ENCODE measurements at places on chromosomes 11 and 22.

- no peak for DNase-seq
Observed at GRCh38 chr11:63598556-63598955, 15.7 kb downstream of the PLAAT3 start.

- DNase-seq = no peak
Observed at GRCh38 chr11:44207292-44207691, 102.6 kb downstream of the ALX4 start.

GRCh38 chr22:24421428-24421931, 5.9 kb upstream of the ADORA2A start:
- DNase-seq = no peak

DNA sequence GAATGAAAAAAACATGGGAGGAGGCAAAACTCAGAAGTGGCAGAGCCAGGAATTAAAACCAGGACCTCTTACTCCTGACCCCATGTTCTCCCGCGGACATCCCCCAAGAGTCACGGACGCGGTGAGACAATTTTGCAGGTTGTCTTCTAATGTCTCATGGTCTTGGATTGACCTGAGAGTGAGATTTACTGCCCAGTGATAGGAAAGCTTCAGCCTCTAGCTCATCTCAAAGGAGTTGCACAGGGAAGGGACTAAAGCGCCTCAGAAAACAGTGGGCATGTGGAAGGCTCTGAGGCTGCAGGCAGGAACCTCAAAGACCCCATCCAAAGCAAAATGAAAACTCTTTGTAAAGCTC, 197.4 kb downstream of the ADAMTS15 start:
- DNase-seq = no peak

GRCh38 chr11:17760102-17761029, 25.8 kb downstream of the KCNC1 start:
- DNase-seq = no peak

DNA sequence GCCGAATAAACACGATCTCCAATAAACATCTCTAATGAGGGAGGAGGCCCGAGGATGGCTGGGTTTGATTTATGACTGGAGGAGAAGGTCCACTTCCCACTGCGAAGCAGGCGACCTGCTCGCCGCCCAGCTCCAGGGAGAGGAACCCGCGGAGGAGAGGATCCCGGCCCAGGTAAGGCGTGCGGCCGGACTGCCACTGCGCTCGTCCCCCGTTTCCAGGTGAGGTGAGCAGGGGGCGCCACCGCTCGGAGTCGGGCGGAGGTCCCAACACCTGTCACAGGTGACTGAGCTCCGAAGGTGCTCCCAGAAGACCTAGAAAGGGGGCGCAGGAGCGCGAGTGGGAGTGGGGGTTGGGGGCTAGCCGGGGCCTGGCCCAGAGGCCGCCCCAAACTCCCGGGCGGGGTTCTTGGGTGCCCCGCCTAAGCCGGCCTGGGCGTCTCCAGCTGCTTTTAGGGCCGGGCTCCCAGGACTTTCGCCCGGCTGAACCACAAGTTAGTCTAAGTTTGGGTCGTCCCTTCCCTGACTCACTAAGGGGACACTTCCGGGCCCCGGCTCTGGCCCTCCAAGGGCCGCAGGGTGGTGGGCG, 5.4 kb upstream of the PAX6 start:
- DNase-seq = no peak

- no peak for DNase-seq
Observed at GRCh38 chr22:43198936-43199335, 12.0 kb upstream of the TTLL12 start.

GRCh38 chr11:57135020-57135751, 46.6 kb upstream of the LRRC55 start:
- no peak for DNase-seq

DNA sequence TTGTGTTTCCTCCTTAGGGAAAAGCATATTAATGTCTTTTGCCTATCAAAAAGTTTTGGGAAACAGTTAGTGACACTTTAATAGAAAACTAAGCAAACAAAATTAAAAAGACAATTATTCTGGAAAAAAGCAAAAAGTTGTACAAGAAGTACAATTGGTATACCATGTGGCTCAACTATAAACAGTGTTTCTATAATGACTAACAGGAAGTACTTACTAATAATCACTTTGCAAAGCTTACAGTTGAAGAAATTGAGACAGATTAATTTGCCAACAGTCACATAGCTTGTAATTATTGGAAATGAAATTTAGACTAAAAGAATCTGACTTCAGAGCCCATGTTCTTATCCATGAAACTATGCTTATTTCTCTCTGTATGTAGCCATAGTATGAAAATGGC, 24.7 kb downstream of the PPME1 start:
- no peak for DNase-seq

- peak; percentile 82 for DNase-seq
Observed at GRCh38 chr22:35961480-35962295, 66.9 kb downstream of the RBFOX2 start.

DNA sequence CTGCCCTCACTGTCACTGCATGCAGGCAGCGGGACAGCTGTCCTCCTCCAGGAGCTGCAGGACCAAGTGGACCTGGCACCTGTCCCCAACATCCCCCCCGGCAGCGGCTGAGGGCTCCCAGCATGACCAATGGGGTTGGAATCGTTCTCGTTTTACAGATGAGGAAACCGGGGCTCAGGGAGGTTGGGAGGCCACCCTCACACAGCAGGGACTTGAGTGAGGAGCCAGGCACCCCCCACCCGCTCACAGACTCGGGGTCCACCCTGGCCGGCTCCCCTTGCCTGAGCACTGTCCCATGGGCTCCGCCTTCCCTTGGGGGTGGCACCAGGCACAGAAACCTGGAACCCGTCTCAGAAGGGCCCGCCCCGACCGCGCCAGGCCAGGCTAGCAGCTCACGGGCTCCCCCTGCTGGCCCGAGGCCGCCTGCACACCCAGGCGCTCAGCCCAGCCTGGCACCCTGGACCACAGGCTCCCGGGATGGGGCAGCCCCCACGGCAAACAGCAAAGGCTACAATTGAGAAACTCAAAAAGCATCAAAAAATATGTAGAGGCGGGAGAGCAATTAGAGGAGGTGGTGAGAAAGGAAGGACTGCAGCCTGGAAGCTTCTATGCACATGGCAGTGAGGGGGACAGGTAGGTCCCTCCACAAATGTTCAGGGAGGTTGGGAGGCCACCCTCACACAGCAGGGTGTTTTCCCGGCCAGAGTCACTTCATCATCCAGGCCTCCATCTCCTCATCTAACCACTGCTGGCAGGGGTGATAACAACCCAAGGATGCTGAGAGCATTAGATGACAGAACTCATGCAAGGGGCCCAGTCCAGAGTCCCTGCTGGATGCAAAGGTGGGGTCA, 12.8 kb downstream of the MACROD1 start:
- no peak for DNase-seq

DNA sequence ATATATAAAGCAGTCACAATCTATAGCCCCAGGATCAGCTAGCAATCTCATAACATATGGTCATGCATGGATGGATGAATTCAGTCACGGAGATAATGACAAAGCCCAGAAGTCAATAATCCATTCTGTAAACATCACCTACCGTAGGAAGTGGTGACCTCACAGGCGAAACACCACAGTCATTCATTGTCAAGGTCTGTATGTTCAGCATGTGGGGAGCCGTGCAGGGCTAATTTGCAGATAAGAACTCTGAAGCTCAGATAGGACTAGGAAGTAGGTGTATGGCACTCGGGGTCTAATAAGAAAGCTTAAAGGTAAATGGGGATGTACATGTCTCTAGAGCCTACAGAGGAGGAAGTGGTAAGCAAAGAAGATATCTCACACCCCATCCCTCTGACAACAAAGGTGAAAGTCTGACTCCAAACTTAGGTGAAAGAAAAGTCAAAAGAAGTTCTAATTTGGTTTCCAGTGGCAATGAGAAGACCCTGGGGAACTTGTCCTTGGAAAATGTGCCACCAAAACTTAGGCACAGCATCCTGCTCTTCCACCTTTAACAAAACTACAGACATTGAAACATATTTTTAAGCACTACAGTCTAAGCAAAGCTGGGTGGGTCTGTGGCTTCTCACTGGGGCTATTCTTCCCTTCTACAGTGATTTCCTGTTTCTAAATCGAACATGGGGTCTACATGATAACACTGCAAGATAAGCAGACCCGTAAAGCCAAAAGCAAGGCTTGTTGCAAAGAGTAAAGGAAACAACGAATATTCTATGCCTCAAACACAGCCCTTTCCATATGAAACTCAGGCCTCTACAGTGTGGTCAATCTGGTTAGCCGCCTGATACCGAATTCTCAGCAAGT, 5.2 kb downstream of the CRTAM start:
- no peak for DNase-seq

DNA sequence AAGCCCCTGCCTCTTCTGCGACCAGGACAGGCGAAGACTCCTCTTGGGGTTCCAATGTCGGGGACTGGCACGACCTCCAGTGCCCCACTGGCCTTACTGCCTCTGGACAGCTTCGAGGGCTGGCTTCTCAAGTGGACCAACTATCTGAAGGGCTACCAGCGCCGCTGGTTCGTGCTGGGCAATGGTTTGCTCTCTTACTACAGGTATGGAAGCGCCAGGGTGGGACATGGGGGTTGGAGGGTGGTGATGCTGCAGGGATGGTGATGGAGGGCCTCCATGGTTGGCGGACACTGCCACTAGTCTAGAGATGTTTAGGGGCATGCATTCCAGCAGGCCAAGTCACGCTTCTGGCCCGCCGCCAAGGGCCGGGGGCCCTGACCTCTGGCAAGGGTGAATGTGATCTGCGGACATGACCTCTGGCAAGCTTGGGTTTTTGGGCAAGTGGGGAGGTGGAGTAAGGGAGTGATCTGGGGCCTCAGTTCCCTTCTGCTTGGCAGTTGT, 727 bp downstream of the OSBP2 start:
- no peak for DNase-seq

DNA sequence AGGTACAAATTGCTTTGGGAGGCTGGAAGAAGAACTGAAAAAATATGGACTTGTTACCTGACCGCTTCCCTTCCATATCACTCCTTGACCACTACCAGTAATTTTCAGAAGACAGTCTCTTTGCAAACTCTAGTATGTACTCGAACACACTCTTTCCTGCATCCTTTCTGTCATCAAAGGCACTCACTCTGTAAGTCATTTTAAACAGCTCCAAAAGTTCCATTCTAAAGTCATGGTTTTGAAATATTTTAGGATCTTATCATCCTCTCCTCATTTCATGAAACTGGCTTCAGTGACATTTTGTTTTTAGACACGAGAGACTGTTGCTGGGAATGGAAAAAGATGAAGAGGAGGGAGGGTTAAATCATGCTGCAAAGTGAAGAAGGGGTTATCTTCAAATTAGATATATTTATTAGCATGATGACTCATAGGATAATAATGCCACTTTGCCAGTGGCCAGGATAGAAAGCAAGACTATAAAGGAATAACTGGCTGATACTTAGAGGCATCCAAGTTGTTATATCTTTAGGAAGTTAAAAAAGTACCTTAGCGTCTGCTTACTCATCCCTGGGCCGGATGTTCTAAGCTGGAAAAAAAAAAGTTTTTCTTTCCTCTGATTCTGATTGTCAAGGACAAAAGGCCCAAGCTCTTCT, 549.3 kb downstream of the METTL15 start:
- no peak for DNase-seq

DNA sequence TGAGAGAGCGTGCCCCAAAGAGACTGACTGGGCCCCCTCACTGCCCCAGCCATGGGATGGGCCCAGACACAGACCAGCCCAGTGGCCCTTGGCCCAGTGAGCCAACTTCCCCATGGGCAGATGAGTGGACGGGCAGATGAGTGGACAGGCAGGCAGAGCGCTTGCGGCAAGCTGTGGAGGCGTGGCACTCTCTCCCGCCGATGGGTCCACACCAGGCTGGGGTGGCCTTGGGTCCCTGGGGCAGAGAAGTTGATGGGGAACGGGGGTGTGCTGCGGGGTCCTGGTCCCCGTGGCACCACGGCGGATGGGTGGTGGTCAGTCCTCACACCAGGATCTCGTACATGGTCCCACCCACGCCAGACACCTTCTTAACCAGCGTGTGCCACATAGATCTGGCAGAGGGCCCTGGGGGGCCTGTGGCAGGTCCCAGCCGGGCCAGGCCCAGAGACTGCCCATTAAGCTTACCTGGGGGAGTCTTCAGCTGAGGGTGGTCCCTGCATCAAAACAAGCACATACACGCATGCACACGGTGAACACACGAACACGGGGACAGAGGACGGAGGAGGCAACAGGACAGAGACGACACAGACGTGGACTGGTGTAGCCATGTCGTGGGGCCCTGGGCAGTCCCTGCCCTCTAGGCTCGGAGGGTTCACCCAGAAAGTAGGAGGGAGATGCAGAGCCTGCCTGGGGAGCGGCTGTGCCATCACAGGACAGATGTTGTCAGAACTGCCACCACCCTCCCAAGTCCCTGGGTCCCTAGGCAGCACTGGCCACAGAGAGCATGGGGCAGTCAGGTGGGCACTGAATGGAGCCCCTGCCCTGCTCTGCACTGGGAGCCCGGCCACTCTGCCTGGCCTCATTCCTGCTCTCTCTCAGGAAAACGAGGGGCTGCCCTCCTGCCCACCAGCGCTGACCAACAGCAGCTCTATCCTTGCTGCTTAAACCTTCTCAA, 182.2 kb downstream of the IGLL1 start:
- DNase-seq = no peak

- DNase-seq = no peak
Observed at GRCh38 chr22:36395915-36396314, 8.1 kb upstream of the MYH9 start.

DNA sequence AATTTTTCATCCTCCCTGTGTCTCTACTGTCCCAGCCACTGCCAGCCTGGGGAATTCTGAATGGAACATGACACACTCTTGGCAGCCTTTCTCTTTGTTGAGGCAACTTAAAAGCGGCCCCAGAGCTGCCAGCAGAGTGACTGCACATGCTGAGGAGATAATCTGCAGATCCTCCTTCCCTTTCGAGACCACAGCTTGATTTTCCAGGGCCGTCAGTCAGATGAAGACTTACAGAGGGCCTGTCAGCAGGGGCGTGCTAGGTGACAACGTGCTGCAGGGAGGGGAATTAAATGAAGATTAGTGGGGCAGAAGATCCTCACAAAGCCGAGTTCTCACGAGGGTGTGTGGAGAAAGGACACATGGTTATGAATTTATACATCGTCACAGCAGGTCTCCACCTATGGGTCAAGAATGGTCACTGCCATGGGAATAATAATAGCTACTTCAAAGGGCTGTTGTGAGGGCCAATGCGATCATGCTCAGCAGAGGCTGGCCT, 193.5 kb upstream of the PITPNB start:
- no peak for DNase-seq

DNA sequence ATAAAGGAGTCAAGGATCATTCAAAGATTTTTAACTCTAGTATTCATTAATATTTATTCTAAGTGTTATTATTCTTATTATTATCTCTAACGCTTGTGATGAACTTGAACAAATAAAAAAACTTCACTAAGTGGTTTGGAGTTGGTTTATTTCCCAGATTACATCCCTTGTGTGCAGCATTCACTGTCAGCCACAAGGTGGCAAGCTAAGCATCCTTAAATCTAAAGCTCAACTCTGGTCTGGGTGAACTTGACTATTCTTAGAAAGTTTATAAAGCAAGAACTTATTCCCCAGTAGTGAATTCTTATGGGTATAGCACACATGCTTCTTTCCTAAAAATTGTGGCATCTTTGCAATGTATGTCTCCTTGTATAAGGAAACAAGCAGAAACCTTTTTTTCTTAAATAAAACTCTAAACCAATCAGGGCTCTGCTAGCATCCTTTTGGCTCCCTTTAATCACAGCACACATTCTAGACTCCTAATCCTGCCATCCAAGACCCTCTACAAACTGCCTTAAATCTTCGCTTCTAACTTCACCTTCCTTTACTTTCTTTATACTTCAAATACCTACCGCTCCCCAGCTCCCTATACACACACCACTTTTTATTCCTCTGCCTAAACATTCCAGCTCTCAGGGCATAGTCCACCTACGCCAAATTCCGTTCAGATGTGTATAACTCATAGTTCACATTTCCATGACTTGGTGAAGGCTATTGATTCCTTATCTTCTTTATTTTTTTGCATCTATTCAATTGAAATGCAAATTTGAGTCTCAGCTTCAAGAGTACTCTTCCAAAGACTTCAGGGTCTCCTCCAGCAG, 1068.8 kb downstream of the DLG2 start:
- DNase-seq = peak; percentile 3
